ENCODE measurements at places on chromosomes 1 and 21. TPM values are rescaled to one million over a fixed set of nuclear protein-coding genes. Genes with fewer than 3 reads are reported as not detected.

GRCh38 chr1:8340448-8340847 is 22.5 kb downstream of the SLC45A1 start:
- DNase-seq: no peak

- DNase-seq: no peak
These were observed 7.9 kb downstream of the MYBPHL start for GRCh38 chr1:109298666-109299557.

GRCh38 chr1:192061556-192061955 is 96.7 kb upstream of the RGS18 start:
- DNase-seq: no peak

SHE gene
- not detected for total RNA-seq

- DNase-seq: no peak
These were observed 58.4 kb upstream of the TENT5B start for GRCh38 chr1:27071049-27071416.

KIF2C gene
- 0.82 TPM for total RNA-seq

DNA sequence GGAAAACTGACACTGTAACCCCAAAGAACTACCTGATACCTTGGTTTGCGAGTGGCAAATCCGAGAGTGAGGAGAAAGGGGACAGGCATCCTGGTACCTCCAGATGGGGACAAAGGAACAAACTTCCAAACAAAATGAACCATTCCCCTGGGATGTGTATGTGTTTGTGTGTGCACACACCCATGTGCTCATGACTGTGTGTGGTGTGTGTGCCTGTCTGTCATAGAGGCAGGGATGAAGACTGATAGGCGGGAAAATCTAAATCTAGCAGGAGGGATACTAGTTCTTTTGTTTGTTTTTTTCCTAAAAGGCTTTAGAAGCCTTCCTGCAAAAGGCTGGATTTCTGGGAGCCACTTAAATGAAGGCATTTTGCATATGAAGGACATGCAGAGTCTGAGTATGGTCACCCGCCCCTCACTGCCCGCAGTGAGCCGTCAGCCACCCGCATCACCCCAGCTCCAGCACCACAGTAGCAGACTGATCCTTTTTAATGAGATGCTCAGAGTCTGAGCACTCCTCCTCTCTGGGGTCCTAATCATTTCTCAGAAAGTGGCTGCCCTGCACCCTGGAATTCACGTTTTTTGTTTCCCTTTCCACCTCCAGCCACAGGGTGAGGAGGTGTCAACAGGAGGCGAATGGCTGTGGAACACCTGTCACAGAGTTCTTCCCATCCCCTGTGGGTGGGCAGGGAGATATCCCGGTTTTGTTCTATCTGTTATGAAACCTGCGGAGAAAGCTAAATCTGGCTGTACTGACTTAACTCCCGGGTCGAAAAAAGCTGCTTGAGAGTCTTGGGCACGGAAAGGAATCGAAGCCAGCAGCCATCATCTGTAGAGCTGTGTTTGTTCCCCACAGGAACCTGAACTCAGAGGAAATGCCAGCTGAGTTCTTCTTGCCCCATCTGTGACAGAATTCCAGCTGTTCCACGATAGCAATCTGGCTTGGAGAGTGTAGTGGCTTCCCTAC is 34.9 kb downstream of the UTP25 start:
- no peak for DNase-seq

GRCh38 chr1:209648931-209649776 is 3.1 kb downstream of the LAMB3 start:
- no peak for DNase-seq

CDCA8 gene
- 0.25 TPM for total RNA-seq

SFN gene
- 2.0 TPM for total RNA-seq

RBP7 gene
- total RNA-seq: not detected

- no peak for DNase-seq
These were observed 128.2 kb downstream of the ITSN1 start for GRCh38 chr21:33770542-33770941.

Data from CD4-positive, alpha-beta T cell (primary cell).